ENCODE measurements at places on chromosomes 5 and 9.

GRCh38 chr5:158483281-158483860 lies 616.3 kb downstream of the EBF1 start:
- DNase-seq: no peak

DNA sequence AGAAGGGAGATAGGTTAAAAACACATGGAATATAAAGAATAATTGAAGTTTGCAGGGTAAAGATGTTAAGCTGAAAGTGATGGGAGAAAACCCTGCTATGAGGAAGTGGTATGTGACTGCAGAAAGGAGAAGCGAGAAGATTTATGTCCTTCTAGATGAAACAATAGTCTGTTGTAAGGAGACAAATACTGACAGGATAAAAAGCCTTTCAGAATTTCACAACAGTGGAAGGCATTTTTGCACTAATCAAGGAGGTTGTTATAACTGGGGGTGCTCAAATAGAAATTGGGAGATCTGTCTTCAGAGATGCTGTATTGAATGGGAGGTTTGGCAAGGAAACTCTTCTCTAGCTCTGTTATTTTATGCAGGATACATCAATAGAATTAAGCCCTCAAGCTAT lies 69.6 kb downstream of the NMUR2 start:
- DNase-seq: no peak

GRCh38 chr5:114387433-114387832 lies 25.6 kb downstream of the KCNN2 start:
- DNase-seq: no peak

GRCh38 chr9:33135031-33135461 lies 32.1 kb downstream of the B4GALT1 start:
- no peak for DNase-seq

GRCh38 chr5:36462295-36463021 lies 143.9 kb upstream of the SLC1A3 start:
- DNase-seq: no peak

GRCh38 chr5:179278119-179278518 lies 67.1 kb downstream of the ADAMTS2 start:
- no peak for DNase-seq

GRCh38 chr9:104025945-104026344 lies 68.2 kb upstream of the SMC2 start:
- no peak for DNase-seq

Measured in T-helper 9 cell (primary cell).